Naive thymus-derived CD4-positive, alpha-beta T cell (primary cell): ENCODE measurements at places on chromosomes 7 and 10. TPM values are rescaled to one million over a fixed set of nuclear protein-coding genes. Genes with fewer than 3 reads are reported as not detected.

GRCh38 chr10:70885481-70885880 lies 2.9 kb downstream of the PCBD1 start:
- no peak overlapping the region for H3K27ac ChIP-seq
- peaks cover 10% of the 10 kb centered on the region for H3K4me1 ChIP-seq
- H3K27me3 ChIP-seq, result no peaks in the 10 kb centered on the region
- H3K4me3 ChIP-seq, result no peak overlapping the region
- DNase-seq, result no peak
- H3K36me3 ChIP-seq, result peaks cover 7% of the 10 kb centered on the region

DNA sequence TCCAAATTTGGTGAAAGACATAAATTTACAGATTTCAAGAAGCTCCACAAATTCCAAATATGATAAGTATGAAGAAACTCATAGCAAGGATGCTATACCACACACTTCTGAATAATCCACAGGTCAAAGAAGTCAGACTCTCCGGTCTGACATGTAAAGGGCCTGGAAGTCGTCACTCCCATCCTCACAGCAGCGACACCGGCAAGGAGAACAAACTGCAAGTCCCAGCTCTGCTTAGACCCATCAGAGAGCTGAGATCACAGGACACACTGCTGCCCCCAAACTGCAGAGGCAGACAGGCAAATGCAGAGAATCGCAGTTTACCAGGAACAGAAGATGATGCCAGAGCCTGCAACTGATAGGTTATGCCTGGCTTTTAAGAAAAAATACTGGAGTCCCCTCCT lies 62.0 kb downstream of the AMZ1 start:
- no peaks in the 10 kb centered on the region for H3K36me3 ChIP-seq
- no peak overlapping the region for H3K27ac ChIP-seq
- DNase-seq, result no peak

DNA sequence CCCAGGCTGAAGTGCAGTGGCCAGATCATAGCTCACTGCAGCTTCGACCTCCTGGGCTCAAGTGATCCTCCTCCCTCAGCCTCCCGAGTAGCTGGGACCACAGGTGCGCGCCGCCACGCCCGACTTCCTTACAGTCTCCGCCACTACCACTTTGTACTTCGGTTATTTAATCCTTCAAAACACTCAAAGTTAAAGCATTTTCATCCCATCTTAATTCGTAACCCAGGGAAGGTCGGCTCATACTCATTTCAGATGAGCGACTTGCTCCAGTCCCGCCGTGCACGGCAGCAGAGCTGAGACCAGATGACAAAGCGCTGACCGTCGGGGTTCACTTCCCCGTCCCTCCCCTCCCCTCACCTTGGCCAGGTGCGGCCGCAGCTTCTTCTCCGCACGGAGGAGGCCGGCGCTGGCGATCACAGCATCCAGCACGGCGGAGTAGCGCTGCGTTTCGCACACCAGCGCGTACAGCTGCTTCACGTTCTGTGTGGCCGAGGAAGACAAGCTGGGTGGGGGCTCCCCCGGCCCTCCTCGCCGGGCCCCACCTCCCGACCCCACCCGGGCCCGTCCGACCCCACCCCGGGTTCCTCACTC lies 457 bp downstream of the NSUN5 start:
- no peak for DNase-seq
- H3K27ac ChIP-seq, result peak overlapping the region; percentile 72
- H3K4me1 ChIP-seq, result peaks cover 15% of the 10 kb centered on the region
- H3K4me3 ChIP-seq, result peak overlapping the region; percentile 79
- H3K36me3 ChIP-seq, result no peaks in the 10 kb centered on the region
- H3K27me3 ChIP-seq, result no peaks in the 10 kb centered on the region

DNA sequence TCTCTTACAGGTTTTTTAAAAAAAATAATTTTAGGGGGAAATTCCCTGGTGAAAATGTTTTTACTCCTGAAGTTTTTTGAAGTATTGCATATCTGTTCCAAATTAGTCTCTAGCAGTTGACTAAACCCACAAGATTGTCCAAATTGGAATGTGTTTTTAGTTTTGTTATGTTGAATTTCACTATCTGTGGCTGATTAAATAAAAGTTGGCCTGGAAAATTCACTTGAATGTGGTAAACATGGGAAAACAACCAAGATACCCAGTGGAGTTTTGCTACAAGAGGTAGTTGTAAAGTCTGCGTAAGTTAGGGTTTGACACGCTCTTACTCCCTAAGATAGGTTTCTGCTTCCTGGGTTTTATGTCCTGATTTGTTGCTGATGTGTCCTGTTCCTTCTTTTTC lies 3.3 kb downstream of the TSGA13 start:
- no peaks in the 10 kb centered on the region for H3K36me3 ChIP-seq
- no peak overlapping the region for H3K4me3 ChIP-seq
- H3K27ac ChIP-seq, result no peak overlapping the region
- DNase-seq, result no peak

GRCh38 chr7:14418633-14419032 lies 429.2 kb upstream of the ETV1 start:
- H3K36me3 ChIP-seq, result no peaks in the 10 kb centered on the region
- no peaks in the 10 kb centered on the region for H3K27me3 ChIP-seq
- H3K4me1 ChIP-seq, result no peaks in the 10 kb centered on the region
- no peak overlapping the region for H3K27ac ChIP-seq

DNA sequence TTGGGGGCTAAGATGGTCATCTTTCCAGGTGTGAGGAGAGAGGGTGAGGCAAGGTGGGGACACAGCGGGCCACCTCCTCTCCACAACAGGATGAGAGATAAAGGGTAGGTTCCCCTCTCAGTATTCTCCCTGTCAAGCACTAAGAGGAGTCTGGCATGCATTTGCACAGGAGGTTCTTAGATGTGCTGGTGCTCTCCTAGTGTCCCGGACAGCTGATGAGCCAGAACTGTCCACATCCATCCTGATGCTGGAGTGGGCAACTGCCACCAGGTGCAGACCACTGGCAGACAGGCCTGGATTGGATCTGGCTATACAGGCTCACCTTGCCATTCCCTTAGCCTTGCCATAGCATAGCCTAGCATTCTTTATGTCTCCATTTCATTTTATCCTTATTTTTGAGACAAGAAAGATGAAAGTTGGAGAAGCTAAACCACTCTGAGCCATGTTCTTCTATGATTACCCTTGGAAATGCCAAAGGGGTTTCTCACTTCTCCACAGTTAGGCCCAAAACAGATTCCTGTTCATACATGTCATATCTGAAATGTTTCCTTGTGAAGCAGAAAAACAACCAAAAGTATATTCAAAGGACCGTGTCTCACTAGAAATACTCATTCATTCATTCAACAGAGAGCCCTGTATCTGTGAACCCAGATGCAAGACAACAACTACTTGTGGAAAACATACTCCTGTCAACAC lies 48.8 kb upstream of the ANTXRL start:
- H3K4me3 ChIP-seq, result no peak overlapping the region
- no peaks in the 10 kb centered on the region for H3K27me3 ChIP-seq
- no peak overlapping the region for H3K27ac ChIP-seq
- no peak for DNase-seq

DNA sequence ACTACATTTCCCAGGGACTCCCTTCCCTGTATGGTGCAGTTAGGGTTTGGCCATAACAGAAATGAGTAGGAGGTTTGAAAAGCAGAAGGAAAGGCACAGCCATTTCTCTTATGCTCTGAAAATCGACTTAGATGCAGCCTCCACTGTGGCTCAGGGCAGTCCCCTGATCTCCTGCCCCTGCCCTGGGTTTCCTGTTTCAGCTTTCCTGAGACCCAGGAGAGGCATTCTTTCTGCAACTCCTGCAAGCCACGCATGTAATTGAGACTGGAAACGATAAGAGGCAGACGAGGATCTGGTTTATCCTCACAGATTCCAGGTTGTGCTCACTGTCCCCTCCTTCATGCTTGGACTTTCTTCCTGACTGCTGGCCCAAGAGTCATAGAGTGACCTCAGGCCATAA lies 461.2 kb upstream of the VSTM2A start:
- H3K4me3 ChIP-seq, result no peak overlapping the region
- H3K27ac ChIP-seq, result no peak overlapping the region
- no peaks in the 10 kb centered on the region for H3K27me3 ChIP-seq
- no peaks in the 10 kb centered on the region for H3K36me3 ChIP-seq
- H3K4me1 ChIP-seq, result no peaks in the 10 kb centered on the region
- DNase-seq, result no peak

GRCh38 chr10:49171326-49172060 lies 16.7 kb downstream of the TMEM273 start:
- H3K4me3 ChIP-seq, result no peak overlapping the region
- no peaks in the 10 kb centered on the region for H3K27me3 ChIP-seq
- DNase-seq, result no peak
- H3K4me1 ChIP-seq, result no peaks in the 10 kb centered on the region
- H3K27ac ChIP-seq, result no peak overlapping the region

DNA sequence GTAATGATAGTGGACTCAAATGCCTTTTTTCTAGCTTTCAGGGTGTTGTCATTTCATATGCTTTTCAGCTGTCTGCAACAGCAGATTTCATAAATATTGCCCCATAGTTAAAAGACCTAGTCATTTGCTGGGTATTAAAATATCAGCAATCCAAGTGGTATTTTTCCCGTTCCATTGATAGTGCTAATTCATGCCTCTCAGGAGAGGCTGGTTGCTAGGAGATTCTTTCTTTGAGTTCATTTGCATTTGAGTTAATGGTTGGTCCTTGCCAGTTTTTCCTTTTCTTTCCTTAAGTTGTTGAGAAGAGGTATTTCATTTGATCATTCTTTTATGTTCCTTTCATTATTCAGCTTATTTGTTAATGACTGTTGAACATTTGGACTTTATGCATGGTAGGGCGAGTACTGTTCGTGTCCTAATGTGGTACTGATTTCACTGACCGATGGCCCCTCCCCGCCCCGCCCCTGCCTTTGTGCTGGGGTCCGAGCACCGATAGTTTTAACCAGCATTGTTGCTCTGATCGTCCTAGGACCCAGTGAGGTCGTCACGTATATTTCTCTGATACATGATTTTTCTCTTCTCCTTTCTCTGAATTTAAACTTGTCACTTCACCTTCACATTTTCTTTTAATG lies 128.6 kb downstream of the CCNY start:
- H3K27ac ChIP-seq, result no peak overlapping the region
- H3K4me1 ChIP-seq, result no peaks in the 10 kb centered on the region
- H3K36me3 ChIP-seq, result no peaks in the 10 kb centered on the region

Gene EVX1
- total RNA-seq, result not detected

Gene NEUROG3
- total RNA-seq, result 0.24 TPM

Gene OR2F1
- not detected for total RNA-seq

Gene EPDR1
- total RNA-seq, result not detected in 2 replicates
